NK-92 treated with Interleukin-12 subunit alpha and Interleukin-12 subunit beta, amount 100 ng/mL, for 24 hours (cell line): ENCODE measurements at places on chromosomes 7 and 10.

GRCh38 chr7:71541707-71542353, 409.9 kb downstream of the GALNT17 start:
- DNase-seq = no peak

- DNase-seq = no peak
Measured at GRCh38 chr10:58932126-58932525, 244.3 kb upstream of the PHYHIPL start.

DNA sequence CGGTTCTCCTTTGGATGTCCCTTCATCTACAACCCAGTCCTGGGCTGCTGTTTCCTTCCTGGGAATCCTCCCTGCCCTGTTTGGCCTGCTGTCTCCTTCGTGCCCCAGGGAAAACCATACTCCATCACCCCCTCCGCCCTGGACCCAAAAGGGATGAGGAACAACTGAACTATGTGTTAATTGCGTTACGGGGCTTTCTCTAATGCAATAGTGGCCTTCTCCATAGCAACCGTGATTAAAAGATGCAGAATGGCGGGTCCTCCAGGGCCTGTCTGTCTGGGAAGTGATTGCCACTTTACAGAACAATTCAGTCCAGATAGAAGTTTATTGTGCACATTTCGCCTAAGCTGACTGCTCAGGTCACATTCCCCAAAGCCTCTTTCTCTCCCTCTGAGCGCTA, 112.0 kb upstream of the FGFR2 start:
- no peak for DNase-seq

- no peak for DNase-seq
Measured at GRCh38 chr10:32963096-32963495, 5.1 kb upstream of the ITGB1 start.

DNA sequence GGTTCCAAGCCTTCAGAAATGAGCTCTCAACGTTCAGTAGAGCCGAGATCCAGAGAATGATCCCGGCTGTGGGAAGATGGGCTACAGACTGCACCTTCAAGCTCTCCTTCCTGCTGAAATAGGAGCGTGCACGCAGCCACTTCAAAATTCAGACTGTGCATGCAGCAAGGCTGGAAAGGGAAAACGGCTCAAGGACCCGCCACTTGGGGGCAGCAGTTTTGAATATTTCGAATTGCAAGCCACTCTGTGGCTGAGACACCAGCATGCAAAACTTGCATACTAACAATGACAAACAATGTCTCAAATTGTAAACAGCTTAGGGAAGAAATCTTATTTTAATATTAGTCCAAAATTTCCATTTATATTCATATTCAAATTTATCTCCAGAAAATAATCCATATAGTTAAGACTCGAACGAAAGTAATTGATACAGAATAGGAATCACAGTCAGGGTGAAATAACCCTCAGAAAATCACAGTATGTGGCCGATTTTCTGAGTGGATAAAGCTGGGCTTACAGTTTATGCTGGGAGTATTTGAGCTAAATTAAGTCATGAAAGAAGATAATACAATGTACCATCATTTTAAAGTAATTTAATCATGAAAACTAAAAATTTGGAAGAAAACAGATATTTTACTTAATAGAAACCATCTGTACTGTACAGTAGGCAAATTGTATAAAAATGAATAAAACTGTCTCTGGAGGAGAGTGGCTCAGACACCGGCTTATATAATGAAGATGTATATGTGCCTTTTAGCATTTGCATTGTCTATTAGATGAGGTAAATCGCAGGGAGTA, 137.9 kb upstream of the MKI67 start:
- DNase-seq = peak; percentile 12

DNA sequence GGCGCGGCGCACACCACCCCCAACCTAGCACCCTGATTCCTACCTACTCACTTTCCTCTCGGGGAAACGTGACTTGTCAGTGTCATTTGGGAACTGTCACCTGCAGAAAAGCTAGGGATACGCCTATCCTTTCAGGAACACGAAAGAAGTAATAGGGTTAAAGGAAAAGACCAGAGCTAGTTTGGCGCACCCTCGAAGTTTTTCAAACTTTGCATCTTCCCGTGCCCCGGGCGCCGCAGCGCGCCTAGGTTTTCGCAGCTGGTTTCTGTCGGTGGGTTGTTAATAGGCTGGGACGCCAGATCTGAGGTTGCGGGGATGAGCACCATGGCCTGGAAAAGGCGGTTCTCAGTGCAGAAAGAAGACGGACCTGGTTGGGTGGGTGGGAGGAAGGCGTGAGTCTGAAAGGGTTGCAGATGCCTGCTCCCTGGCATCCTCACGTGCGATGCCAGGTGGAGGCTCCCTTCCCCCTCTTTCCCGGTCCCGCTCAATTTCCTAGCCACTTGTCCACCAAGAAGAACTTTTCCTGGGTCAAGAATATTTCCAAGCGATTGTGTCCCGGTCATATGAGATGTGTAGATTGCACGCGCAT, 568 bp upstream of the MEOX2 start:
- no peak for DNase-seq

GRCh38 chr10:60575105-60575504, 185.4 kb upstream of the ANK3 start:
- no peak for DNase-seq

DNA sequence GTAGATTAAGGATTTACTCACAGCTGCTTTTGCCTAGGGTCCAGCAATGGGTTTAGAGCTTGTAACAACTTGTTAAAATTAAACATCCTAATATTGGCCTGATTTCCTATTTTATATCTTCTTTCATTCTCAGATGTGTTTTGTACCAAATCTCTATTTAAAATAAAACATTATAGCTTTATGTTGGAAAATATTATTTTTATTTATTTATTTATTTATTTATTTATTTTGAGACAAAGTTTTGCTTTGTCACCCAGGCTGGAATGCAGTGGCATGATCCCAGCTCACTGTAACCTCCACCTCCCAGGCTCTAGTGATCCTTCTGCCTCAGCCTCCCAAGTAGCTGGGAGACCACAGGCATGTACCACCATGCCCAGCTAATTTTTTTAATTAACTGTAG, 17.9 kb upstream of the PDSS1 start:
- DNase-seq = no peak

DNA sequence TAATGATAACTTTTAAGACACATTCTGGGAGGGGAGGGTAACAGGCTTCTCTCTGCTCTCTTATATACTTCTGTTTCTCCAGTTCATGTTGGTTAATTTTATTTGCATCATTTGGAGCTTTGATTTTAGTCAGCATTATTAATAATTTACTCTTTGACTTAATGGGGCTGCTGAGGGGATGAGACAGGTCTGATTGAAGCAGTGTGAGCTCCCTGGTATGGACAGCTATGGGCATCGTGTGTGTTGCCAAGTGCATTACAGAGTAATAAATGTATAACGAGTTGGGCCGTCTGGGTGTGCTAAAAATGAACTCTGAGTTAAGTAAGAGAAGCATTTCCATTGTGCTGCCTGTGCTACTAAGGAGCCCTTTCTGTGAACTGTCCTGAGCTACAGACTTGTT, 31.7 kb upstream of the IKZF1 start:
- no peak for DNase-seq

DNA sequence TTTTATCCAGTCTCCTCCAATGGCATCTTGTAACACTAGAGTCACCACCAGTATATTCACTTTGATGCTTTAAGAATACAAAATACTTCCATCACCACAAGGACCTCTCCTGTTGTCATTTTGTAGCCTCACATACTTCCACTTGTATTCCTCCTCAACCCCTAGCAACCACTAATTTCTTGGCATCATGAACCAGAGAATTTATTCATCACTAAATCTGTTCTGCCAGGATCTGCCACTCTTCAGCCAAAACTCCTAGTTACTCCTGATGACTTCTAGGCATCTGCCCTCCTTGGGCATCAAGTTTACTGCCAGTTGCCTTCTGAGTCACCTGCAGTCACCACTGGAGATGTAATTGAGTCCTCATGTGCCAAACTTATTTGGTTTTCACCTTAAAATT, 906.8 kb downstream of the CNTNAP2 start:
- no peak for DNase-seq

GRCh38 chr10:97532935-97533671, 34.4 kb downstream of the UBTD1 start:
- no peak for DNase-seq

- DNase-seq = no peak
Measured at GRCh38 chr7:151009327-151010036, 14.8 kb downstream of the ATG9B start.

DNA sequence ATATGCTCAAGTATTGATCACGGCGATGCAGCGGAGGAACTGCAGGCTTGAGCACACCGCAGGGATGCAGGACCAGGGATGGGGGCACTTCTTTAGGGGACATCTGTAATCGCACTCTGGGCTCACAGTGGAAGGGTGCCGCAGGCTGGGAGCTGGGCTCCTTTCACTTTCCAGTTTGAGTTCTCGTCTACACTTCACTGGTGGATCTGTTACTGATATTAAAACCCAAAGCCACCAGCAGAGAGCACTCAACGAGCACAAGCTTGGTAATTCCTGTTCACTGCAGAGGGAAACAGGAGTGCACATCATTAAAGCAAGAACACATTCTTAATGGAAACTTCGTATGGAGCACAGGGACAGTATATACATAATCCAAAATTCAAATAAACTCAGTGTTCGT, 91.3 kb downstream of the PARD3 start:
- DNase-seq = no peak

- no peak for DNase-seq
Measured at GRCh38 chr7:35285799-35286198, 31.9 kb upstream of the TBX20 start.

- no peak for DNase-seq
Measured at GRCh38 chr7:35754741-35755140, 46.1 kb upstream of the SEPTIN7 start.

DNA sequence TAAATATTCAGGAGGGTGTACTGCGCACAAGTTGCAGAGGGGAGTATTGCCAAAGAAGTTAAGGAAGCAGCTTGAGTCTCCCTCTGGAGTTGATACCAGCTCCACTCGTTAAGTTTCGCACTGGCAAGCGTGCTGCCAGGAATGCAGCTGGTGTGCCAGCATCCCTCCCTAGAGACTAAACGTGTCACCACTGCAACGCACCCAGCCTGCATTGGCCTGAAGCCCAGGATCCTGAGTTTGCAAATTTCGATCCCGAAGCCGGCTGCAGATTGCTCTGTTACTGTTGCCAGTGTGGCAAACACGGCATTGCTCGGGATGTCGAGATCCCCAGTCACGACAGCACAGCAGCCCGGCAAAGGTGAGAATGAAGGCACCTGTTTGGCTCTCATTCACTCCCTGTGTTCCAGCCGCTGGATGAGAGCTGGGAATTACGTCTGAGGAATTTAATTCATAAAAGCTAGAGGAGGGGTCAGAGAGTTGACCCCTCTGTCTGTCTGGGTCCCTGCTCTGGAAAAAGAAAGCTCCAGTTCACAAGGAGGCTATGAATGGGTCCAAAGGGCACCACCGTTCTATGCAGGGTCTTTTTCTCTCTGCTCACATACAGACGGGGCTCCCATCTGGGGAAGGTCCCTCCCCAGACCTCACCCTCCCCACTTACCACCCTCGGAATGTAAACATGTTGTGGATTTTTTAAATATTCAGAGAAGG, 61.0 kb downstream of the NRP1 start:
- no peak for DNase-seq

DNA sequence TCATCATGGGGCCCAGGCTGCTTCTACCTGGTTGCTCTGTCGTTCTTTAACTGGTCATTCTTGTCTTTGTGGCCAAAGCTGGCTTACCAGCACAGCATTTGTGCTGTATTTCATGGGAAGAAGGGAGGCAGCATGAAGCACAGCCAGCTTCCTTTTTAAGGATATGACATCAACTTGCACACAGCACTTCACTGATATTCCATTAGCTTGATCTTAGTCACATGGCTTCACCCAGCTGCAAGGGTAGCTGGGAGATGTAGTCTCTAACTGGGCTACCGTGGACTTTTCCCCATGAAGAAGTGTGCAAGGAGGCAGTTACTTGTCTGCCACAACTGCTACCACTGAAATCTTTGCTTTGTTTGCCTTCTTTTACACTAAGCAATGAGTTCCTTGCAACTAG, 525.2 kb downstream of the LRMDA start:
- DNase-seq = no peak

- DNase-seq = no peak
Measured at GRCh38 chr7:131035088-131035770, 292.4 kb upstream of the MKLN1 start.

- DNase-seq = no peak
Measured at GRCh38 chr7:84675633-84676034, 481.0 kb upstream of the SEMA3A start.

GRCh38 chr10:131677671-131678070, 223.1 kb upstream of the PPP2R2D start:
- no peak for DNase-seq

GRCh38 chr10:64515970-64516699, 994.9 kb downstream of the REEP3 start:
- no peak for DNase-seq

- DNase-seq = no peak
Measured at GRCh38 chr10:97851341-97852001, 1.8 kb downstream of the GOLGA7B start.

DNA sequence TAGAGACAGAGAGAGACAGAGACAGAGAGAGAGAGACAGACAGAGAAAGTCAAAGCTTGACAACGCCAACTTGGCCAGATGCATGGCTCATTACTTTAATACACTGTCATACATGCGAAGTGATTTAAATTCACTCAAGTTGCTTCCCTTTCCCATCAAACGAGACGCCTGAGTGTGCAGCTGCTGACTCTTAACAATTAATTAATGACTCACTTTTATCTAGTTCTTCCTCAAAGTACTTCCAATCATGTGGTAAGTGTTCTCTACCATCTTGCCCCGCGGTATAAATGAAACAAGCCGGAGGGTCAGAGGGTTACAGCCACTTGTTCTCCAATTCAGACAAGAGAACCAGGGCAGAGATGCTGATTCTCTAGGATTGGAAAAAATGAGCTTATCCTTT, 90.8 kb downstream of the SFMBT2 start:
- DNase-seq = no peak

GRCh38 chr10:101144053-101144452, 13.0 kb downstream of the TLX1 start:
- no peak for DNase-seq

DNA sequence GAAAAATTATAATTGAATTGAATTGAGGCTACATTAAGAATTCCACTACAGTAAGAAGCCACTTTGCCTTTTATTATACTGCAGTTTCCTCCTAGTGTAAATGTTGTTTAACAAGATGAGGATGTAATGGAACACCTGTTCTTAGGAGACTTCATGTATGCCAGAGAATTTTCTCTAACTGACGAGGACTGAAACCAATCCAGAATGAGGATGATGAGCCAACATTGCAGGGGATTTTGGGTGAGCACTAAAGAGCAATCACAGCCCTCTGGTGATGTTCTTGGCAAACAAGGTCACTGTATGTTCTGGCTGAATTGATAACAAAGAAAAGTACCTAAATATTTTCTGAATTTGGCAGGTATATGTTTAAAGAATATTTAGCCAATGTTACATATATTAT, 60.9 kb downstream of the RELN start:
- DNase-seq = no peak

- DNase-seq = no peak
Measured at GRCh38 chr10:43202224-43202656, 64.0 kb downstream of the CSGALNACT2 start.

GRCh38 chr10:79468841-79469585, 23.6 kb upstream of the ZCCHC24 start:
- no peak for DNase-seq
